ENCODE measurements at places on chromosomes 2 and 18.

DNA sequence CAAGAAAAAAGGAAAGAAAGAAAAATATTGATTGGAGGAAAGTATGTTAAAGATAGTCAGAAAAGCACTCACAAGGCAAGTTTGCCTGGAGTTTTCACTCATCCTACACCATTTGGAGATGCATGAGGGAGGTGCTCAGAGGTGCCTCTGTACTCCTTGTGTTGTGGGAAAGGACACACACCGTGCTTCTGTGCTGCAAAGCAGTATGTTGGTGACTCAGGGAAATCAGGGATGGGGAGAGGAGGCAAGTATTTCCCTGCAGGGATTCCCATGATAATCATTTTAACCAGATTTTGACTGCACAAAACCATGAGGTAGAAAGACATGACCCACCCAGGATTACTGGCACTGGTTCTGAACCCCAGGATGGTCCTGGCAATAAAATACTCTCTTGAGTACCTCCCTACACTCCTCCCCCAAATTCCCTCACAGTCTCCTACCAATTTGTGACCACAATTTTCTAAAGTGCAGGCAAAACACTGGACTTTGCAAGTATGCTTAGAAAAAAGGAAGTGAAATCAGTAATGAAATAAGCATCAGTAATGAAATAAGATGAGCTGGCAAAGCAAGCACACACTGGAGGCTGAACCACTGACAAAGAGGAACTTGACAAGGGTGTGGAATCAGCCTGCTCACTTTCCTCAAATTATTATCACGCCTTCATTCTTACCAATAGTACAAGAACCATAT, 155.5 kb upstream of the ACVR2A start:
- no peak for DNase-seq

DNA sequence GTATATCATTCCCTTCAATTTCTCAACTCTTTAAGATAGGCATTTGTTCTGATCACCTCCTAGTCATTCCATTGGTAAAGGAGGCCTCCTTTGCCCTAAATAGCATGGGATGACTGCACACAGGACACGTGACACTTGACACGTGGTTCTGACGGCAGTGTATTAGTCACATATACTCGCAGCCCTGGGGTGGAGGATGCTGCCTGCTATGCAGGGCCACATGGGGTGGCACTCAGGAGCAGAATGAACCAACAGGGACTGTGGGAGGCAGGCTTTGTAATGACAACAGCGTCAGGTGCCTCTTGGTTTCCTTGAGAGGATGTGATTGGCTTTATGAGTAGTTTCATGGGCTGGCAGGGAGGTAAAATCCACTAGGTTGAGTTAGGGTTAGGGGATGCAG, 9.3 kb upstream of the KCNS3 start:
- no peak for DNase-seq

- DNase-seq: no peak
These were observed 33.5 kb upstream of the SPRED2 start for GRCh38 chr2:65465857-65466256.

GRCh38 chr2:192969055-192969454, 774.3 kb upstream of the TMEFF2 start:
- DNase-seq: no peak

DNA sequence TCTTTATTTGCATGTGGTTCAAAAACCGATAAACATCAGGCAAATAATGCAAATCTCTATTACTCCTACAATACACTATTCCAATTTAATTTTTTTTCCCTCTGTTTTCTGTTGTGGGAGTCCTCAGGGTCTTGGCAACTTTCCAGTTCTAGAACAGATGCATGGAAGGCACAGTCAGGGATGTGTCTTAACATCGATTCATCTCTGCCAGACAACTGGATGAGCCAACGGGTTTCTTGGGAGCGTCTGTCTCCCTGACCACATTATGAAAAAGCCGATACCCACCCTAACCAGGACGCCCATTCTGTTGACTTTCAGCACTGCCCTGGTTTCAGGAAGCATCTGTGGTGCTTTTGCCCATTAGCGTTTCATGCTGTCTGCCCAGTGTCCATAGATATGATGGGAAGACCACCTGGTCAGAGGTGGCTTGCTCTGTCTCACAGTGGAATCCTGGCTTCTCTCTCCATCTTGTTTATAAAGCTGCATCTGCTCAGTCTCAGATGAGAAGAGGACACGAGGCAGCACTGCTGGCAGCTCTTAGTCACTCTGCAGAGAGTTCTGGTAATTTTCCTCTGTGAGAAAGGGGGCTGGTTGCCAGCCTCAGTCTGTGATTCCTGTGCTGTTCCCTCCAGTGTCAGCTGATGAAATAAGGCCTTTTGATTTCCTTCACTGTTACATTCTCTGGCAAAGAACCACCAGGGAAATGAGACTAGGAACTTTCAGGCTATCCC, 57.9 kb upstream of the KCNE4 start:
- DNase-seq: no peak

GRCh38 chr2:96342085-96342484, 6.5 kb downstream of the NCAPH start:
- peak; percentile 41 for DNase-seq

DNA sequence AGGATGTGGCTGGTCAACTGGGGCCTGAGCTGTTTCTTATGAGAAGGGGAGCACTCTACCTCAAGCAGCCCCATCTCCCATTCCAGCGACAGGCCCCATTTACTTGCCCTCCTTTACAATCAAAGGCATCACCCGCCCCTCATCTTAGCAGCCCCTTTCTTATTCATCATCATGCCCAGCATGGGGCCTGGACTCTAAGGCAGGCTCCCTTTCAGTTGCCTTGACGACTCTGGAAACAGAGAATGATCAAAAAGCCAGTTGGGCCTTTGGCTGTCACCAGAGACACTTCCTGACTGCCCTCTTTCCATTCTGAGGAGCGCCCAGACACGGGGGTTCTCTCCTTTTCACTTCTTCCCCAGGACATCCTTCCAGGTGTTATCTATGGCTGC, 11.2 kb downstream of the CELF4 start:
- DNase-seq: no peak

GRCh38 chr18:77118256-77119090, 14.1 kb downstream of the MBP start:
- no peak for DNase-seq

- DNase-seq: no peak
These were observed 13.2 kb downstream of the BMP10 start for GRCh38 chr2:68857855-68858456.

- DNase-seq: no peak
These were observed 617.4 kb downstream of the CCDC85A start for GRCh38 chr2:56801214-56801613.

DNA sequence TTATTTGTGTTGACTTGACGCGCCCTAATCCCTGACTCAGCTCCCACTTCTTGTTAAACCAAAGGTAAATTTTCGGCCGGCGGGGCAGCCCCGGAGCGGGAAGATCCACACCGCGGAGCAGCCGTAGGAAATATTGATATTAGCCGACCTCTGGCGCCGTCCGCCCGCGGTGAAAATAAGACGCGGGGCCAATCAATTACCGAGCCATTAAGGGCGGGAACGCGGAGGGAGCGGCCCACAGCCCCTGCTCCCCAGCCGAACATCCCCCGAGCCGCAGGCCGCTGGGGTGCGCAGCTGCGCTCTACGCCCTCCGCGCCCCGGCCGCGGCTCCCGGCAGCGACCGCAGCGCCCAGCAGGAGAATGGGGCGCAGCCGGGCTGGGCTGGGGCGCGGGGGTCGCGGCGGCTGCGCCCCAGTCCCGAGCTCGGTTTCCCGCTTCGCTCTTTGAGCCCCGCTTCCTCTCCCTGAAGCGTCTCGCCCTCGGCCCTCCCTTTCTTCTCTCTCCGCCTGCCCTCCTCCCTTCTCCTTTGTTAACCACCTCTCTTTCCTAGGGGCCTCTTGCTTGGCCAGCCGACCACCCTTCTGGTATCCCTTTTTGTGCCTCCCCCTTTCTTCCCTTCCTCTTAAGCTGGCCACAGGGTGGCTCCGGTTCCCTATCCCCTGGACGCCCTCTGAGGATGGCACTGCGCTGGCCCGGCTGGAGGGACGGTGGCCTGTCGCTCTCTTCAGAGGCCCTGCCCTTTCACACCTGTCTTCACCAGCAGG, 40.9 kb downstream of the CELF4 start:
- no peak for DNase-seq

DNA sequence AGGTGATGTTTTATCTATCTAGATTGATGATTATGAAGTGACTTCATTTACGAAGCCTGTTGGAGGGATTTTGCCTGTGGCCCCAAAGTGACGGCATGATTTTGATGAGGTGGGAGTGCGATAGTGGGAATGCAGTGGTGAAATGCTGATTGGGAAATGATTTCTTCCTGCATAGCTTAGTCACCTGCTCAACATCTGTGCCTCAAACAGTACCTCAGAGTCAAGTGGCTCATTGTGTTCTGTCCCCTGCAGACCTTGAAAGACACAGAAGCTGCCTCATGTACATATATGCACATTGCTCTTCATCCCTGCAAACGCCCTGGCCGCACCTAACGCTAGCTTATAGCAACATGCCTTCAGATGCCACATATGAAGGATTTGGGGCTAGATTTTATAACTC, 201.2 kb downstream of the TPGS2 start:
- no peak for DNase-seq

GRCh38 chr2:71746946-71747501, 293.7 kb downstream of the DYSF start:
- DNase-seq: no peak

- no peak for DNase-seq
These were observed 299.3 kb downstream of the RND3 start for GRCh38 chr2:150188177-150188576.

DNA sequence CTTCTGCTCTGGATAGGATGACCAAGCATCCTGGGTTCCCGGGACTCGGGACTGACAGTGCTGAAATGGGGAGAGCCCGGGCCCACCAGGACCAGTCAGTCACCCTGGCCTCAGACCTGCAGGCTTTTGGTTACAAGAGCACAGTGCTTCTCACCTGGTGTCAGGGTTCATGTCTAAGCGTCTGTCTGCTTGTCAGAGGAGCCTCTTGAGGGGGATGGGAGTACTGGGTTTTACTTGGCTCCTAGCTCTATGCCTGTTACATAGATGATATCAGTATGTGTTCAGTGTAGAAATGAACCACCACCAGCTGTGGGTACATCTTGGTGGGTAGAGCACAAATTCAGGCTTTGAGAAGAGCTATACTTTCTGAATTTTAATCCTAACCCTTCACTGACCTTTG, 29.9 kb downstream of the PCARE start:
- no peak for DNase-seq

DNA sequence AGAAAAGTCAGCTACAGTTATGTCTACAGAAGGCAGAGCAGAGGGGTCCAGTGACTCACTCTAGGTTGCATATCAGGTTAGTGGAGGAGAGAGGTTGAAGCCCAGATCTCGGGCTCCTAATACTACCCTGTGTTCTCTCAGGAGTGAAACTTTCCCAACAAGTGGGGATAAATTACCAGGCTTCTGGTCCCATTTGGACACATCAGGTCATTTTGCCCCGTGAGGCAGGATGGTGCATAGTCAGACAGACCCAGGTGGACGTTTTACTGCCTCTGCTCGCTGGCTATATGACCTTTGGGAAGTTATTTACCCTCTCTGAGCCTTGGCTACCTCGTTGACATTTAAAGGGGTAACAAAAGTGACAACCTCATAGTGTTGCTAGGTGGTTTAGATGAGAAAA, 128.0 kb upstream of the REV1 start:
- DNase-seq: no peak

DNA sequence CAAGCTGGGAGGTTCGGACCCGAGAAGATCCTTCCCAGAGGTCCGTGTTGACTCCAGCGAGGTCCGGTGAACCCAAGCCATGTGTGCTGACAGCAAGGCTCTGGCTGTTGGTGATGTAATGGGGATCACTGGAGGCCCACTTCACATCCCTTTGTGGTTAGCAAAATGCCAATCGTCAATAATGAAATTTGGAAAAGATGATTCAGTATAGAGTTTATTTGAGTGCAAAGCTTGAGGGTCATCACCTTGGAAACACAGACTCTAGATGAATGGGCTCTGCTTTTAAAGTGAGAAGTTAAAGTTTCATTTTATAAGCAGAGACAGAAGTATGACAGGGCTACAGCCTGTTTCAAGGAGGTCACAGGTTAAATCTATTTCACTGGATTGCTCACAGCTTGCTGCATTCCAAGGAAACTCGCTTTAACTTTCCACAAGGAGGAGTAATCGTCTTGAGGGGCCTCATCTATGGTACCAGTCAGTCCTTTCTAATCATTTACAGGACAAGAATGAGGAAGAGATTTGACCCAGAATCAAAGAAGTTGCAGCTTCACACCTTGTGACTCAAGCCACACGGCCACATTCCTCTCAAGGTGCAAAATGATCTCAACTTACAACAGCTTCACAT, 140.5 kb downstream of the TPO start:
- no peak for DNase-seq

- no peak for DNase-seq
These were observed 388.7 kb upstream of the NRP2 start for GRCh38 chr2:205293559-205293958.

DNA sequence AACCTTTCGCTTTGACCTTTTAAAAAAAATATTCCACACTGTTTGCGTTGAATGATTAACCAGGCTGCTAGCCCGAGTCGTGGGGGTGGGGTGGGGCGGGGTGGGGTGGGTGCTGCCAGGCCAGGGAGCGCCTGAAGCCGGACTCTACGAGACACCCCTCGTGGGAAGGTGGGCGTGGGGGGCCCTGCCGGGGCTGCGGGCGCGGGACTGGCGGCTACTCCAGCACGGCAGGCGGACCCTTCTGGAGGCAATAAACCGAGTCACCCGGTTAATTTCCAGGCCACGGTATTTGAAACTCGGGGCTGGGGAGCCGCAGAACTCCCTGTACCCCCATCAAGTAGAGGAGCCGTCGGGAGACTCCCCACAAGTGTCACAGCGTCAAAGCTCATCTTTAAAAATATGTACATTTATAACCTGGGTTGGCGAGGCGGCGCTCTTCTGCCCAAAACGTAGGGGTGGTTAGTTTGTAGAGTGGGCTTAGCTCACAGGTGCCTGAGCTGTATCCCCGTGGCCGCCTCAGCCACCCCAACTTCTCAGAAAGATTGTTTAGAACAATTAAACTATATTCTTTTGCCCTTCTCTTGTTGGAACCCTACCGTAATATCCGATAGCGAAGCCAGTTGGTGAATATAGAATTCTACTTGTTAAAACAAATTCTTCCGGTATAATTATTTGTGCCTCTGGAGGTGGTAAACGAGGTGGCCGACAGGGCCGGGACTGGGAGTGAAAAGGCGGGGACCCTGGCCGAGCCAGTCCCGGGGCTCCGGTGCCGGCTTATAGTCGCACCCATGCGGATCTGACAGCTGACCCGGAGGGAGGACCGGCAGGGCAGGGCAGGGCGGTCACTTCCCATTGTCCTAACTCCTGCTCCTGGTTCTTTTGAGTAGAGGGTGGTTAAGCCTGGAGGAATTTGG, 1.4 kb downstream of the B3GNT2 start:
- DNase-seq: peak; percentile 58

DNA sequence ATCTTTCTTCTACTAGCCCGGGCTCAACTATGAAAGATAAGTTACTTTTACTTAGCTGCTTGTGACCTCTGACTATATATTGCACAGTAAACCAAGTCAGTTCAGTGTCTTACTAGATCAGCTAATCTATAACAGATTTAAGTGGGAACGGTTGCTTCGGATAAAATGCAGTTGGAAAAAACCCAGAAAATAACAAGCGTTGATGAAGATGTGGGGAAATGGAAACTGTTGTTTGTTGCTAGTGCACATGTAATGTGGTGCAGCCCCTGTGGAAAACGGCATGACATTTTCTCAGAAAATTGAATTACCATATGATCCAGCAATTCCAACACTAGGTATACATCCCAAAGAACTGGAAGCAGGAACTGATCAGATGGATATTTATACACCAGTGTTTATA, 248.5 kb downstream of the PRKCE start:
- no peak for DNase-seq
